GM06990 (cell line): ENCODE measurements at places on chromosomes 3 and 15.

DNA sequence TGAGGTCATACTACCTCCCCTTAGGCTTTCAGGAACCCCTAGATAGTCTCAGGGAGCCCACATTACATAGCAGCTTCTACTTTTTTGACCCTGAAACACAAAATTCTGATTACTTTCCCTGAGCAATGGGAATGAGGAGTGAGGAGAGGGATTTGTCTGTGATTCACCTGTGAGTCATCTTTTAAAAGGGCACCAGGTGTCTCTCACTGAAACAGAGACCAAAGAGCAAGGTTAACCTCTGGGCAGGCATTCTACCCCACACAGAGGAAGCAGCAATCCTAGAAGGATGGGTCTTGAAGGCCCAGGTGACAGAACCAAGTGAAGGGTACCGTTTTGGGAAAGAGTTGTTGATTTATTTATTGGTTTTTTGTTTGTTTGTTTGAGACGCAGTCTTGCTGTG lies 31.1 kb upstream of the UBE2E2 start:
- no peak for DNase-seq

DNA sequence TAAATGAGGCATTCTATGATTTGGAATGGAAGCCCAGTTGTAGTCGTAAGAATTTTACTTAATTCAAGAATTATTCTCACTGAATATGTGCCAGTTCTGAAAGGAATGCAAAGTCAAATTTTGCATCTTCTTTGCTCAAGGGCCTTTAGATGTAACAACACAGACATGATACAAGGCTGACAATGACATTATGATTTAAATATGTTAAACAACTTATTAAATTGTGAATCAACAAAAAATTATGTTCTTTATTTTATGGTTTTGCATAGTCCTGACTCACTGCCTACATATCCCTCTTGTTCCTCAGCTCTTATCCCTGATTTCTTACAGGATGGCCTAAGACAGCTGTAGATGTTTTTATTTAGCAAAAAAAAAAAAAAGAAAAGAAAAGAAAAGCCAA lies 170.9 kb upstream of the NR2E3 start:
- DNase-seq: no peak

DNA sequence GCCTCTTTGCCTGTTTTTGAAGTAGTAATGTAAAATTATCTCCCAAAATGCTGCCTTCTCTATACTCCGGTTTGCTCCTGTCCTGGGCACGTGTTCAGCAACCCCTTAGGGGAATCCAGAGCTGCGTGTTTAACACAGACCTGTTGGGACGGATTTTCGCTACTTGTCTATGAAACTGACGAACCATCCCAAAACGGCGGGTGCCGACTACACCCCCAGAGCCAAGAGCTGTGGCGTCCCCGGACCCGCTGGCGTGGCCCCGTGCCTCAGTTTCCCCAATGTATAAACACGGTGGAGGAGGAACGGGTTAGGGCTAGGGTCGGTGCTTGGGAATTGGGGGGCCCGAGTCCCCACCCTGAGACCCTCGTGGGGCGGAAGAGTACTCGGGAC lies 473 bp downstream of the FHIT start:
- no peak for DNase-seq

GRCh38 chr15:88388686-88389085 lies 78.5 kb downstream of the MRPL46 start:
- no peak for DNase-seq
